D721Med (cell line): ENCODE measurements at places on chromosomes 12 and 14.

DNA sequence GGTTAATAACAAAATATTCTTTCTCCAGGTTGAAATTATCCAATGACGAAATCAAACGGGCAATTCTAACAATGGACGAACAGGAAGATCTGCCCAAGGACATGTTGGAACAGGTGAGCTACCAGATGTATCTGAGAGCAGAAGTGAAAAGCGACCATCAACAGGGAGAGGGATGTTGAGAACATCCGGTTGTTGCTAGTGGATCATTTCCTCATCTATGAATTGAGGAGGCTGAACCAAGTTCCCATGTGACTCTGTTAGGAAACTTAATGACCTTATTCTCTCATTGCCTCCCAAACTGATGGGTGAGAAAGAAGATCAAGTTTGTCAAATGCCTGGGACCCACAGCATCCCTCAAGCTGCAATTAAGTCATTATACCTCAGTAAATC lies 117.7 kb downstream of the GPR135 start:
- no peak for DNase-seq

DNA sequence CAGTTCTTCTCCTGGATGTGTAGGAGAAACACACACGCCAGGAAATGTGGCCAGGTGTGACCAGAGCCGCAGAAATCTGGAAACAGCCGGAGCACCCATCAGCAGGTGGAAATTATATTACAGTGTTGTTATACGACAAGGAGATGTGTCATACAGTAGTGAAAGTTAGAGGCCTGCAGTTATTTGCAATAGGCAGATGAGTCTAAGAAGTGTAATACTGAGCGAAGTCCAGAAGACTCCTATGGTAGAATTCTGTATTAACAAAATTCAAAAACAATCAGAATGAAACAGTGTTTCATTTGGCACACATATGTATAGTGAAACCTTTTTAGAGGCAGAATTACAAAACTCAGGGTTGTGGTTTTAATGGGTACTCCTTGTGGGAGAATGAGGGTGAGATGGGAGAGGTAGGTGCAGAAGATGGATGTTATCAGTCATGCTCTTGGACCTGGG lies 39.3 kb upstream of the AMN start:
- DNase-seq, result no peak

GRCh38 chr12:46983393-46983793 lies 96.0 kb upstream of the PCED1B start:
- no peak for DNase-seq

DNA sequence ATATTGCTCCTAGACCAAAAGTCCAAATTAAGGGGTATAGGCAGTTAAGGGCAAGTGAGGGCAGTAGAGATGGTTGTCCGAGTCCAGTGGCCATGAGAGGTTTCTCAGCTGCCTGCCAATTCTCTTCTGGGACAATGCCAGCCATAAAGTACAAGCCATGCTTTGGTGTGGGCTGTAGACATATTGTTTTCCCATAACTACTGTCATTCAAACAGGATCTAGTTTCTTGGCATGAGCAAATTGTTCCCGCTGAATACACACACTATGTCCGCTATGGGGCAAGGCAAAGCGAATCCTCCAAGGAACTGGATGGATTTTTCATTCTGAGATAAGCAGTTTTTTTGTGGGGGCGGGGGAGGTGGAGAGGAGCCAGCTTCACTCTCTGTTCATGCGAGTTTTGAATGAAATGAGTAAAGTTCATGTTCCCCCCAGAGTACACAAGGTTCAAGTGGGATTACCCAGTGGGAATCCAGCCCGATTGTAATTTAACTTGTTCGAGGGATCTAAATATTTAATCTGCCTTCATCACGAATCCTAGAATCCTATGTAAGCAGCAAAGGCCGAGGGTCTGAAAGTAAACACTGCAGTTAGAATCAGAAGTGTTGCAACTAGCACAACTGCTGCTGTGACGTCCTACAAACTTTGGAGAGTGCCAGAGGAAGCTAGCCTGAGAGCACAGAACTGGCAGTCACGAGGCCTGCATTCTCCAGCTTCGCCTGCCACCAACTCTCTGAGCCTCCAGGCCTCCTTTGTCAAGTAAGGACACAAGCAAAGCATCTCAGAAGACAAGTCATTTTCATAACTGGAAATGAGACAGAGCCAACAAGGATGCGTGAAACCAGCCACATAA lies 137.0 kb downstream of the CRADD start:
- no peak for DNase-seq

GRCh38 chr12:47014474-47014873 lies 64.9 kb upstream of the PCED1B start:
- no peak for DNase-seq

DNA sequence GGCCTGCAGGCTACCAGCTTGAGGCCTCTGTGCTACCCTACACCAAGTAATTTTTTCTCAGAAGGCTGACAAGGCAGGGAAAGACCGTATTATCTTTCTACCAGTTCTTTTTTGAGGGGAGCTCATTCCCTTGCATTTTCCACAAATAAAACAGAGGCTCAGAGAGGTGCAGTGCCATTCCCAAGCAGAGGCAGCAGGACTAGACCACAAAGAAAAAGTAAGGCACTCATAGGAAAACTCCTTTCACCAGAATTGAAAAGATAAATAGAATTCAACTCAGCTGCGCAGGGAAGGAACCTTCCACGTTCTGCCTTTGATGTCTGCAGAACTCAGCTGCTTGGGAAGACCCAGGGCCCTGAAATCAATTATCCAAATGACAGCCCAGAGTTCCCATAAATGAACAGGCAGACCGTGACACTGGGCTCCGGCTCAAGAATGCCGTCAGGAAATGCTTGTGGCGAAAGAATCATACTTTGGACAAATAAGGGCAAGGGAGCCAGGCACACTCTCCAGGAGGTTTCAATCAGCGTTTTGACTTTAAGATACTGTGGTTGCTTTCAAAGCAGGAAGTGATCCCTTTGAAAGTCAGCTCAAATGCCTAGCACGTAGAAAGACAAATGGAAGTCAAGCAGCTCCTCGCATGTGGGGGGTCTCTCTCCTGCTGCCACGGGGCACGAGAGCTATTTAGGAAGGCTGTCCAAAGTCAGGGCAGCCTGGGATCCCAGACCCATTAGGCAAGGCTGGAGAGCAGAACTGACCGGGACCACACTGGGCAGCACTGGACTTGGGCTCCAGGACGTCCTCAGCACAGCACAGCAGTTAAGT lies 14.0 kb downstream of the KCTD10 start:
- DNase-seq, result no peak

DNA sequence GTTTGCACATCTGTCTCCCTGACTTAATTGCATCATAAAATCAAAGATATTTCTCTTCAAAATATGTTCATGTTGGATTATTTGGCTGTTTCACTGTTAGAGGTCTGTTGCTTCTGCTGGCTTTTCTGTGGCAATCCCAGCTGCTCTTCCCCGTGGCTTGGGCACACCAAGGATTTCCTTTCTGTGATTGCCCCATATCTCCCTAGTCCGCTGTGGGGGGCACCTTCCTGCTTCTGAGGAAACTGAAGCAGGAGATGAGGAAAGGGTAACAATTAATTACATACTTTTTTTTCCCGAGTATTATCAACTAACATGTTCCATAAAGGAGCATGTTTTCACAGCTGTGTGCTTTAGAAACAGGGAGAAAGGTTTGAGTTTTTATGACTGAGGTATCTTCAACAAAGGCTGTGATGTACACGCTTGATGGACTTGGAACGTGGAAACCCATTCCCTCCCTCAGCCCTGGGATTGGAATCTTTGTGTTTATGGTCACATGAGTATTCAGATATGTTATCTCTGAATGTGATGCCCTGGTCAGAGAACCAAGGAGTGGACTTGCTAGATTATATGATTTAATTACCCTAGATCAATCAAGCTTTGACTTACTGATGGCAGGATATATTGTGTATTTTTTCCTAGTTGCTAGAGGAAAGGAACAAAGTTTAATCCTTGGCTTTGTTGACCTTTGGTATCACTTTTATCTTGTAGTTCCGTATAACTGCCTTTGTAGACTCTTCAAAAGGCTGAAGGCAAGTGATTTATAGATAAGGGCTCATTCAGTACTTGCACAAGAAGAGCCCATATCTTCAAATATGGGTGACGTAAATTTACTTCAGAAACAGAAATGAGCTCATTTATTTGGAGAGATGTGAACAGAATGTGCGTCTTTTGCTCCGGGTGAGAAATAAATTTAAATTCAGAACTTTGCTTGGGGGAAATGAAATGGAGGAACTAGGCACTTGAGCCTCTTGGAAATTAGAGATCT lies 46.7 kb downstream of the BORCS5 start:
- no peak for DNase-seq

- no peak for DNase-seq
Measured at GRCh38 chr12:71476513-71476912, 36.9 kb downstream of the LGR5 start.

DNA sequence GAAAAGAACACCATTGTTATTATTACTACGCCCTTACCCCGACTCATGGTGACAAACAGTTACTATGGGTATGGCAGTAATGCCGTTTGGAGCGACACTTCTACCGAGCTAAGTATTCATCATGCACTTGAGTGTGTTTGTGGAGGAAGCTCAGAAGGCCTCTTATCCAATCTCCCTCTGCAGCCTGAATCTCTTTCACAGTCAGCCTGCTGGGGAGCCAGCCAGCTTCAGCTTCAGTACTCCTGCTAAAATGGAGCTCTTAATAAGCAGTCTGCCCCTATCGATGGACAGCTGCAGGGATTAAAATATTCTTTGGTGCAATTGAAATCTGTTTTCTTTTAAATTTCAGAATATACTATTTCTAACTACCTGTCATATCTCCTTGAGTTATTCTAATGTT lies 24.7 kb upstream of the ATP5MC2 start:
- DNase-seq, result no peak

- DNase-seq, result no peak
Measured at GRCh38 chr12:120155072-120155471, 38.5 kb upstream of the RAB35 start.

GRCh38 chr12:106258935-106259334 lies 11.1 kb upstream of the CKAP4 start:
- DNase-seq, result no peak

- DNase-seq, result no peak
Measured at GRCh38 chr12:89874146-89874545, 165.5 kb upstream of the ATP2B1 start.

GRCh38 chr14:37122288-37122687 lies 50.1 kb downstream of the SLC25A21 start:
- DNase-seq, result no peak

- peak; percentile 37 for DNase-seq
Measured at GRCh38 chr14:63730659-63731058, 2.8 kb upstream of the SGPP1 start.

DNA sequence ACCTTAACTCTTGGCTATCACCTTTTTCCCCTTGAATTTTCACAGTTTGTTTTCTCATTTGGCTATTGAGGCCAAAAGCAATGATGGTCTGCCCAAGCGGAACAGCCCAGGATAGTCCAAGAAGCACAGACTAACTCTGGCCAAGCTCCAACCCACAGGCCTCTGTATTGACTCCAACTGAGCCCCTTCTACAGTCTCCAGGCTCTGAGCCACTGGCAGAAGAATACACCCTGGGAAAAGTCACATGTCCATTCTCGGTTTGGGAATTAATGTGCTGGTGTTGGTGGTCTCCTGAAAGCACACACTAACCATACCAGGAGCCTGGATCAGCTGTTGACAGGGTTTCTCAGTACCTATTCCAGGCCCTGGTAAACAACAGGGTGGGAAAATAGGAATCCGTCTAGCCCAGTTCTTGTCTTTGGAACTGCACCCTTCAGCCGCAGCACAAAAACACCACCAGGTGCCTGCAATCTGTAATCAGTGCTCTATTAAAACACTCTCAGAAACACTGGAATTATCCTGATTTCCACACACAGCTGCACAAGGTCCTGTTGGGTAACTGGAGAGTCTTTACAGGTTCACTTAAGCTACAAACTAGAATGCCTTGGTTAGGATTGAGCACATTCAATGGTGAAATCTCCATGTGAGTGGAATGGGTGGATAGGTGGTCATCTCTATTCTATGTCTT lies 63.6 kb downstream of the STXBP6 start:
- DNase-seq, result no peak

GRCh38 chr14:65750906-65751305 lies 338.4 kb downstream of the FUT8 start:
- DNase-seq, result no peak

- no peak for DNase-seq
Measured at GRCh38 chr12:64627771-64628170, 17.5 kb downstream of the RASSF3 start.

- DNase-seq, result no peak
Measured at GRCh38 chr14:105864116-105864515, 337.7 kb downstream of the TMEM121 start.

GRCh38 chr12:46265102-46265501 lies 3.7 kb downstream of the SLC38A1 start:
- DNase-seq, result no peak

- no peak for DNase-seq
Measured at GRCh38 chr14:53531156-53531555, 378.0 kb upstream of the DDHD1 start.

DNA sequence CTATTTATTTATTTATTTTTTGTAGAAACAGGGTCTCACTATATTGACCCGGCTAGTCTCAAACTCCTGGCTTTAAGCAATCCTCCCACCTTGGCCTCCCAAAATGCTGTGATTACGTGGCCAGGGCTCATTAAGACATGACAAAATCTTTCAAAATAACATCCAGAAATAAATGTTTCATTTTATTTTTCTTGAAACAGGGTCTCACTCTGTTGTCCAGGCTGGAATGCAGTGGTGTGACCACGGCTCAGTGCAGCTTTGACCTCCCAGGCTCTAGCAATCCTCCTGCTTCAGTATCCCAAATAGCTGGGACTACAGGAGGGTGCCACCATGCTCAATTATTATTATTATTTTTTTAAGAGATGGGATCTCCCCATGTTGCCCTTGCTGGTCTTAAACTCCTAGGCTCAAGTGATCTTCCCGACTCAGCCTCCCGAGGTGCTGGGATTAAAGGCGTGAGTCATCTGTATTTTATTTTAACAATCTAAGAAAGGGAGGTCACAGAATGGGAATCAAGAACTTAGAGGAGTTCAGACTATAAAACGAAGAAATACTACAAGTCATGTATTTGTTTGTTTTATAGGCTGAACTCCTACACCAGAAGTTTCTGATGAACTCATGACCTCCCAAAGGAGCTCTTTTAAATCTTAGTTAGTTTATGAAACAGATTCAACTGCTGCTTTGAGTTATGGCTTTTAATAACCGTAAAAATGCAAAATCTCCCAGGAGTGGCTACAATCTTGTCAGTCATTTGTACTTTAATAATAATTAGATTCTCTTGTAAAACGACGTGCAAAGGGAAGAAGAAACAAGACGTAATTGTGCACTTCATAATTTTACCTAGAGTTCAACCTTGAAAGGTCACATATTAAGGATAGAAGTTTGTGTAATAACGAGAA lies 2.1 kb upstream of the TMEM263 start:
- DNase-seq, result no peak

- DNase-seq, result no peak
Measured at GRCh38 chr12:66297080-66297479, 5.2 kb upstream of the HELB start.

DNA sequence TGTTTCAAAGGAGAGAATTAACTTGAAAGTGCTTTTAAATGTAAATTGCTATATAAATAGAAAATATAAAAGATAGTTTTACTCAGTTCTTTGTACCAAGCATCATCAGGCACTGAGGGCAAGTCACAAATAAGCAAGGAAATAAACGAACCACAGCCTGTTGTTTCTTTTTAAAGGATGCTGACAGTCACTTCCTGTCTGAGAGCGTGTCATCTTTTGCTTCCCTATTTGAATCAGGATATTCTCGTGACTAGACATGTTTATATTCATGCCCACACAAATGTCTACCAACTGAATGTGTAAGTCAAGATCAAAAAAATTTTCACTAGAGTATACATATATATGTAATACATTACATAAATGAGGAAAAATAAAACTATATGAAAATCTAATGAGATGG lies 31.4 kb upstream of the SLC2A13 start:
- DNase-seq, result no peak

- no peak for DNase-seq
Measured at GRCh38 chr12:6730169-6730568, 6.3 kb downstream of the COPS7A start.
